ENCODE measurements at places on chromosomes 2 and 18. TPM values are rescaled to one million over a fixed set of nuclear protein-coding genes. Genes with fewer than 3 reads are reported as not detected.

Gene RPIA
- 29.3 TPM for total RNA-seq

Gene EFEMP1
- 44.2 TPM for total RNA-seq

Gene CPO
- not detected for total RNA-seq

Gene SCG2
- total RNA-seq: 0.98 TPM

Gene SPC25
- 22.0 TPM for total RNA-seq

Gene GNAL
- total RNA-seq: 5.8 TPM

Gene ONECUT2
- total RNA-seq: 0.37 TPM

Gene ACP1
- 196 TPM for total RNA-seq

Gene SPRED2
- total RNA-seq: 35.9 TPM

Gene MROH2A
- total RNA-seq: 0.12 TPM

Gene DSG1
- total RNA-seq: not detected

Gene SMAD7
- 22.4 TPM for total RNA-seq

Gene SCYGR5
- not detected for total RNA-seq

Gene RTKN
- 20.2 TPM for total RNA-seq

Gene NCL
- total RNA-seq: 736 TPM

Gene CRYGC
- not detected for total RNA-seq

Gene UPP2
- not detected for total RNA-seq

Gene PTPN4
- total RNA-seq: 15.0 TPM

Gene ZAP70
- total RNA-seq: 0.12 TPM

Gene THSD7B
- total RNA-seq: not detected

Gene DSC1
- total RNA-seq: not detected

Gene LYG1
- total RNA-seq: 1.3 TPM

Gene FZD7
- total RNA-seq: 5.6 TPM

Gene SAG
- not detected for total RNA-seq

Gene GKN2
- total RNA-seq: 1.9 TPM

Gene ARHGAP25
- 0.18 TPM for total RNA-seq

Gene SMC6
- 21.8 TPM for total RNA-seq

Gene ZC3H6
- total RNA-seq: 0.69 TPM

Gene ATP8B1
- 6.8 TPM for total RNA-seq

Gene SERPINB10
- total RNA-seq: not detected

Gene IL36A
- total RNA-seq: not detected

Gene PLEK
- total RNA-seq: not detected

Gene ZC3H15
- 81.4 TPM for total RNA-seq

Gene PID1
- total RNA-seq: 3.3 TPM

Gene USP37
- total RNA-seq: 4.8 TPM

Gene FAM124B
- not detected for total RNA-seq

Gene SLC39A10
- total RNA-seq: 12.1 TPM

Gene RIT2
- not detected for total RNA-seq

Gene SMAD2
- 62.5 TPM for total RNA-seq

Gene CD8B2
- total RNA-seq: not detected

Gene CAVIN2
- total RNA-seq: 72.9 TPM

Gene WNT6
- 0.31 TPM for total RNA-seq
